ENCODE measurements at places on chromosomes 12 and 14.

DNA sequence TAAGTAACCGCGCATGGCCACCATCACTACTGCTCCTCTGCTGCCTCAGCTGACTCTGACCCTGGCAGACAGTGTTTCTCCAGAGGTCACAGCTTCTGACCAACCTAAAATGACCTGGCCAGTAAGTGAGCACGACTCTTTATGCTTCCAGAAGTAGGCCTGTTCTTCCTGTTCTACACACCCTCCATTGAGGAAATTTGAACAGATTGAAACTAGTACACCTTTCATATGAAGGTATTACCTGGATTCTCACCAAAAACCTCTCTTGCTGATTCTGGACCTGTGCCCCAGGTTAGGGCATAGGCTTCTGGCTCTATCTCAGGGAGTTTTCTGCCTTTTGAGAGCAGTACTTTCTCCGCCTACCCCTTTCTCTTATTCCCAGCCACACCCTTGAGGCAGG, 178.4 kb upstream of the FRMD6 start:
- no peak for DNase-seq

DNA sequence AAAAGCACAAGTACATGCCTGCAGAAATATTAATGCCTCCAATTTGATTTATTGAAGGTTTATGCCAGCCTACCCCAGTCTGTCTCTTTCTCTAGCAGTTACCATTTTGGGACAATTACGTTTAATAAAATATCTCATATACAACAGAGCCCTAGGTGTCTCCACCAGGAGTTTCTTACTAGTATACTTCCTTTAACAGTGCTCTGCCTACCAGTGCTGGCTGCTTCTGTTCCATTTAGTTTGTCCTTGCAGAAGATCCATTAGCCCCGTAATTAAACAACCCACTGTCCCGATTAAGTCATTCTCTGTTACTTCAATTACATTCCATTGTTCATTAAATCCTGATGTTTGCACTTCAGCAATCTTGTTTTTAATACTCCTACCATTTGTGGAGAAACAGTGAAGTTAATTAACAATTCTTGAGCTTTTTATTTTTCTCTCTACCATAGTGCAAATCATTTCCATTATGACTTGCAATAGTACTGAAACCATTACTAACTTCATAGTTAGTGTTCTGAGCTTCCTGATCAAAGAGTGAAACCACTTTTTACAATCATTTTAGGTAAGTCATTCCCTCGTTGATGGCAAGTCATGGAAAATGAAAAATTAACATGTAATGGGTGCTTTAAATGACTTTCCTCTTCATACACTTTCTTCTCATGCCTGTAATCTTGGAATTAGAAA, 121.1 kb downstream of the PLXNC1 start:
- no peak for DNase-seq

DNA sequence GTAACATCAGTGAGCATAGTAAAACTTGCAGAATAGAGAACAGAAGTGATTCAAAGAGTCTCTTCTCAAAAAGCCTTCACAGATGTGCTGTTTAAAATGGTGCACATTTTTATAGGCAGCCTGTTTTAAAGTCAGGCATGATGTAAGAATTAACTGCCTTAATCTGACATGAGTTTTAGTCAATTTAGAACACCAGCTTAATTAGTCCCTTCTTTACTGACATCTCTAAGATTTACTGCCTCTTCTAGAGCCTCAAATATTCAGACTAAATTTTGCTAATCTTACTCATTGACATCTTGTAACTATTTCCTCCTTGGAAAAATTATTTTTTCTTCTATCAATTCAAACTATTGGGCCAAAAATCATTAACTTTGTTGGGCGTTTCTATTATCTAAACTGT, 782.5 kb downstream of the C12orf50 start:
- DNase-seq, result no peak

- DNase-seq, result no peak
Observed at GRCh38 chr12:130194154-130194553, 31.9 kb downstream of the FZD10 start.

DNA sequence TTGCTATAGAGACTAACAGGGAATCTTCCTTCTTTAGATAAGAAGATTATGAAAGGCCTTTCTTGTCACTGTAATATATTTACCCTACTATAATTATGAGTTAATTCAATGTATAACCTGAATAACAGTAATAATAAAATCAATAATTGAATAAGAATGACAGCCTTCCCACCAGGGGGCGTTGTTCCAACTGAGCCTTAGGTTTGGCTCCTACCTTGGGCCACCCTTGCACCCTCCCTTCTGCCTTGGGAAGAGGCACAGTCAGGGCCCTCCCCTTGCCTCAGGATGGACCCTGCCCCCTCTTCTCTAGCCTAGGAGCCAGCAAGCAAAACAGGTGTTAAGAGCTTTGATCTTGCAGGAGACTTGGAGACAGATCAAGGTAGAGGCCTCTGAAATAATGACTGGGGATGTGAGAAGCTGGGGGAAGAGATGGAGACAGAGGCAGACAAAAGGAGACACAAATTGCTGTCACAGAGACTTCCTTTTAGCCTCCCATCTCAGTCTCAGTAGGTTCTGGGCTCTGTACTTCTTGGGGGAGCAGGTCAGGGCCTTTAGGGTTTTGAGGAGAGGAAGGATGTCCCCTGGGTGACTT, 40.1 kb upstream of the CISTR start:
- DNase-seq, result no peak

DNA sequence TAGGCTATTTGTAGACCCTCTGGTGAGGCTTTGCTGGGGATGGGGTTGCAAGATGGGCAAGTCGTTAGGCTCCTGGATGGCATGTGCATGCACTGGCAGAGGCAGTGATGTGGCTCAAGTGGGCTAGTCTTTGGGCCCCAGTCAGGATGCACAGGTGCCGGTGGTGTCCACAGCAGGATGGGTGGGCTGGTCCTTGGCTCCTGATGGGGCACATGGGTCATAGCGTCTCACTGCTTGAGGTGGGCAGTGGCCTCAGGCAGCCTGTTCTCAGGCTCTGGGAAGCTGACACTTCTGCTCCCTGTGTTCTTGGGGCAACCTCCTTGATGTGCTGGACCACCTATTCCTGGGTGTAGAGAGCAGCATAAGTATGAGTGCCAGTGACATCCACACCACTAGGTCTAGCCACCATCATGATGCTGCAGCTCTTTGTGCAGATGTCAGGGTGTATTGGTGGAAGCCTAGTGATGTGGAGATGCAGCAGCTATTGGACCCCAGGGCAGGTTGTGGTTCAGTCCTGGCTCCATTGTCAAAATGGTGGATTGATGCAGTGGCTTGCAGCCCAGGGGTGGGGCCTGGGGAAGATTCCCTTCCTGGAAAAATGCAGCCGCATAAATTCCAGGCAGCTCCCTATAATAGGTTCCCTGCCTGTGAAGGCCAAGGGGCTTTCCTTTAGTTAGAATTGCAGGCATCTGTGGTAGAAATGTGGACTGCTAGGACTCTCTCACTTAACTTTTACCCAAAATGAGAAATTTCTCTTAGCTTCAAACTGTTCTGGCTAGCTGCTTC, 742.5 kb upstream of the MDGA2 start:
- no peak for DNase-seq

DNA sequence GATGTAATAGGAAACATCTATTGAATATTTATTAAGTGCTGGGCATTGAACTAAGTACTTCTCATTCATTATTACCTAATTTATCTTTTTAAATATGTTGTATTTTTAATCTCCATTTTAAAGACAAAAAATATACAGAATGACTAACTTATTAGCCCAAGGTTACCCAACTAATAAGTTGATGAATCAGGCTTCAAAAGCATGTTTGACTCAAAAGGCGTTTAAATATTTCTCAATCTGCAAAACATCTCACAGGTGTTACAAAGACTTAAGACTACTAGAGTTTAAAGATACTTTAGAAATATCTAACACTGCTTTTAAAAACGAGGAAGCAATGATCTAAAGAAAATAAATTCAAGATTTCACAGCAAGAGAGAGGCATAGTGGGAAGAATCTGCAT, 457.4 kb upstream of the DCN start:
- DNase-seq, result no peak

DNA sequence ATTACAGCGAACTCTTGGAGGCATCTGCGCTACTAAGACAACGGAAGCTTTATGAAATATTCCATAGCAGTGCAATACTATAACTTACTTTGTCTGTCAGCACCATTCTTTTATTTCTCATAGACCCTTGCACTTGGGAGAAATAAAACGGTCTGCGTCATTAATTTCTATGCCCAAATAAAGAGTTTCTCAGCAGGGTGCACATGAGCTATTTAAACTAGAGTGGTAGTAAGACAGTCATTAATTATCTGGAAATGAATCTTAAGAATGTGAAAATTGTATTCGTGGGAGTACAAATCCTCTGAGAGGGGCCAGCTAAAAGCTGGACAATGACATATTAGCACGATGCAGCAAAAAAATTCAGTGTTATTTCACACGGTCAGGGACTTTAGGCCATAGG, 903.4 kb upstream of the FOXG1 start:
- no peak for DNase-seq

- DNase-seq, result no peak
Observed at GRCh38 chr14:64841121-64841651, 38.5 kb downstream of the SPTB start.

DNA sequence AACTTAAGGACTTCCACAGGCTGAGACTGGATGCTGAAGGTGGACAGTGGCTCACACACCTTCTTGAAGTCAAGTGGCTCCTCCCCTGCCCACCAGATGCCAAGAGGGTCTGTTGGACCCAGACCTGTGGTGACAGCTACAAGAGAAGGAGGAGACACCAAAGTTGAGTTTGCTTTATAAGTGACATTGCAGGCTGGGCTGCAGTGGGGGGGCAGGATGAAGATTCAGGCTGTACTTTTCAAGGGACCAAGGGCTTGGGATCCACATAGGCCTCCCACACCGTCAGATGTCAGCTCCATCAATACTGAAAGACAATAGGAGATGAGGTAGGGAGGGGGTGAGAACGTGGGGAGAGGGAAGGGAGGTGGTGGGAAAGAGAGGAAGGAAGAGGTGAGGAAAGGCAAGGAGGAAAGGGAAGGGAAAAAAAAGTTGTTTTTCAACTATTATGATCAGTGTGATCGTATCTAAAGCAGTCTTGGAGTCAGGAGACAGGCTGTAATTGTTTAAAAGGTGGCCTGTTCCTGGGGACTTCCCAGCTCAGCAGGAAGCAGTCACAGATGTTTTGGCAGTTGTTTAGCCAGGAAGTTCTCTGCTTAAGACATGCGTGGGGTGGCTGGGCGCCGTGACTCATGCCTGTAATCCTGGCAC, 84.1 kb upstream of the RESF1 start:
- peak; percentile 39 for DNase-seq

DNA sequence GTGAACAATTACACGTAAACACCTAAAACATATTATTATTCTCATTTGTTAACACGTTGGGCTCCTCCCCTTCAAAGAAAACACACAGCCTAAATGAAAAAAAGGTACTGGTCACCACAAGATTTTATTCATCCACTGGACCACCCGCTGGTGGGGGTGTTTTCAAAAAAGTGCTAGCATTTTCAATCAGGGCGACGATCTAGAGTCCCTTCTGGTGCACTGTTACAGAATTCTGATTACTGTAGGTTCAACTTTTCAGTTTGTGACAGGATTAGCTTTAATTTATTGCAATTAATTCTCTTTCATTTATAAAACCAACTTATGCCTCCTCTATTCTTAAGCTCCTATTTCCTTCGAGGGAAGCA, 443 bp downstream of the MAGOHB start:
- DNase-seq, result no peak

DNA sequence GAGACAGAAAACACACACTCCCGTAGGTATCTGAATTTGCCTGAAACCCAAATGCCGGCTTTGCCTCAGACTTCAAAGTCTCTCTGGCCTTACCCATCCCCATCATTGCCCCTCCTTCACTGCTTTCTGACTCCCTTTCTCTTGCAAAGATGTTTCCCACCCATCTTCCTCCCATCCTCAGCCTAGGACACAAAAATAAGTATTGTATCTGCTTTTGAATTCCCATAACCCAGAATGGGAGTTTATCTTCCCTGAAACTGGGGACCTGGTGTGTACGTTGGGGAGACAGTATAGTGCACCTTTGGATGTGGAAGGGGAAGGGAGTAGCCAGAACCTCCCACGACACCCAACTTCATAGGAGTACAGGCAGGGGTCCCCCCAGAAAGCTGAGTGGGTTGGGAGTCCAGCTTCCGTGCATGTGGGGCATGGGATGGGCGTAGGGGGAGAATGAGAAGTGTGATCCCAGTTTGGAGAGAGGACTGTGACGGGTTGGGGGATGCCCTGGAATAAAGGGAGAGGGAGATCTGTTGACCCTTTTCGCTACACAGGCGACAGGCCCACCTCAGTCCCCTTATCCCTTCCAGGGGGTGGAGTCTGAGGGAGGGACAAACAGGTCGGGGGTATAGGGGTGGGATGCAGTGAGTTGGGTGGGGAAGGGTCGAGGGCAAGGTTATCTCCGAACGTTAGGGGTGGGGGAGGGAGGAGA, 488 bp upstream of the KIF5A start:
- DNase-seq, result no peak

DNA sequence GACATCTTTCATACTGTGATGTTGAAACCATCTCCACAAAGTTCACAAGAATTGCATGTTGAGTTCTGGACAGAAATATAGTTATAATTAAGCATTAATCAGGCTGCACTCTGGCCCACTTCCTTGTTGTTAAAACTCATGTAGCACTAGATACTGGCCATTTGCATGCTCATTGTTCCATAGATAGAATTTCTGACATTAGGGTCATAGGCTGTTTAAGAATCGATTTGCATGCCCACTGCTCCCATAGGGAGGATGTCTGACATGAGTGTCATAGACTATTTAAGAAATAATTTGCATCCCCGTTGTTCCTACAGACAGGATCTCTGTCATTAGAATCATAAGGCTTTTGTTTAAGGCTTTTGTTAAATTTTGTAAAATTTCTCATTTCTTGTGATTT, 50.2 kb downstream of the MYF5 start:
- no peak for DNase-seq

DNA sequence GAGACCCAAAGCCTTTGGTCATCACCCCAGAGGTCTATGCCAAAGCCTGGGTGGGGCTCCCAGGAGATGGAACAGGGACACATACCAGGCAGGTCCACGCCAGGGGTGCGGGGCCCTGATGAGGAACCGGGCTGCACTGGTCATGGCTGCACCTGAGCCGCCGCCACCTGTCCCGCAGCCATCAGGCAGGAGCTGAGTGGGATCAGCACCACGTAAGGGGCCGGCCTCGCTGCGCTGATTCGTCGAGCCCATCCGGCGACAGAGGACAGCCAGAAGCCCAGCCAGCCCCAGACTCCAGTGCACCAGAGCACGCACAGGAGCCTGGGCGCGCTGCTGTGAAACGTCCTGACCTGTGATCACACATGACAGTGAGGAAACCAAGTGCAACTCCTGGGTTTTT, 15.9 kb downstream of the DEGS2 start:
- DNase-seq, result no peak

DNA sequence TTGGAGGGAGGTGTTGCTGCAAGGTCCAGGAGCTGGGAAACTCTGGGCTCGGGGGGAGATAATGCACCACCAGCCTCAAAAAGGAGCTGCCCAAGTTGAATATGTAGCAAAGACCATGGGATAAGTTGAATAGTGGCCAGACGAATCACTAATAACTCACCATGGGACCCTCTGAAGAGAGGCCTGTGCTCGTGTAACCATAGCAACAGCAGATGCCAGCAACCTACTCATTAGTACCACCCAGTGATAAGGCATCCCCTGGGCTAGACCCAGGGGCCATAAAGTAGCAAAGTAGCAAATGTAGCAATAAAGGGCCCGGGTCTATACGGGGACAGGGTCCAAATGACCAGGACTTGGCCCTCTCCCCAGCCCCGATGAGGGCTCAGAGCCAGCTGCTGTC, 328.0 kb downstream of the DPF3 start:
- DNase-seq, result no peak

GRCh38 chr14:50262865-50263264, 31.5 kb upstream of the SOS2 start:
- DNase-seq, result no peak

GRCh38 chr12:97490141-97490540, 27.5 kb downstream of the RMST start:
- DNase-seq, result no peak
